ENCODE measurements at places on chromosomes 7 and 10.

GRCh38 chr10:6778992-6779701 lies 199.1 kb upstream of the PRKCQ start:
- DNase-seq, result no peak

DNA sequence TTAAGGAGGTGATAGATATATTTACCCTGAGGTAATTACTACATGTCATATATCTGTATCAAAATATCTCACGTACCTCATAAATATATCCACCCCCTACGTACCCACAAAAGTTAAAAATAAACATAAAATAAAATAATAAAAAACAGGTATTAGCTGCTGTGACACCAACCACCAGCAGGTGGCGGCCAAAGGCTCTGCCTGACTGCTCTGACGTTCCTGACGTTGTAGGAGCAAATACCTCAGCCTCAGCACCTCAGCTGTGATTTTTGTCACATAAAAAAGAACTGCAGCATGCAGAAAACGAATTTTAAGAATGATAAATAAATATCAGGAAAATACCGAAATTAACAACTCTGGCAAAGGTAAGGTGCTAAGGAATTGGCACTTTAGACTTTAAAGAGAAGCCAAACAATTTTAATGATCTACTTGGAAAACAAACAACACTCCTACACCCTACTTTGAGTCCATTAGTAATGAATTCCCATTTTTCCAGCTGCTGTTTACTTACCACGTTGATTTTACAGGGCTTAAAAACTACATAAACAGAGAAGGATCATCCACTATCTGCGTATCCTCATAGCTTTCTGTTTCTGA lies 125.4 kb upstream of the TARP start:
- peak; percentile 65 for DNase-seq

- no peak for DNase-seq
Observed at GRCh38 chr7:130966246-130967009, 232.4 kb upstream of the KLF14 start.

GRCh38 chr10:7306147-7306546 lies 104.7 kb downstream of the SFMBT2 start:
- DNase-seq, result no peak

- no peak for DNase-seq
Observed at GRCh38 chr7:101562531-101563197, 66.4 kb downstream of the MYL10 start.

GRCh38 chr7:110061387-110061786 lies 1029.5 kb upstream of the LRRN3 start:
- no peak for DNase-seq

GRCh38 chr7:50220273-50220672 lies 84.2 kb upstream of the IKZF1 start:
- DNase-seq, result no peak

Data from ascending aorta (tissue), 2 donors.